ENCODE measurements at places on chromosomes 1 and 21.

DNA sequence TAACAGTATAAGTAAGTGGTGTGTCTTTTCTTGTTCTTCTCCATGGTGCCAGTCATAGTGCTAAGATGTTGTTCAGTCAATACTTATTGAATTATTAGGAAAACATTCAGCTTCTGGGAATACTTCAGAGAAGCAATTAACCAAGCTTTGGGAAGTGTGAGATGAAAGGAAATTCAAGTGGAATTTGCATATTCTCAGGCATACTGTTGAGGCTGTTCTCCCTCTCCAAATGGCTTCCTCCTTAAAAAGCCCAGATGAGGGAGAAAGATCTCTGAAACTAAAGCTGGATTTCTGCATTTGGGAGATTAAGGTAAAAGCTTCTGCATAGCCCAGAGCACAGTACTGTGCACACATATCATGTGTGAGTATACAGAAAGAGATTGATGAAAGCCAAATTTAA is 73.4 kb downstream of the MACF1 start:
- no peak for DNase-seq

GRCh38 chr1:13929313-13929712 is 229.3 kb downstream of the PRDM2 start:
- no peak for DNase-seq

- no peak for DNase-seq
Measured at GRCh38 chr1:209363112-209363511, 220.4 kb upstream of the CAMK1G start.

DNA sequence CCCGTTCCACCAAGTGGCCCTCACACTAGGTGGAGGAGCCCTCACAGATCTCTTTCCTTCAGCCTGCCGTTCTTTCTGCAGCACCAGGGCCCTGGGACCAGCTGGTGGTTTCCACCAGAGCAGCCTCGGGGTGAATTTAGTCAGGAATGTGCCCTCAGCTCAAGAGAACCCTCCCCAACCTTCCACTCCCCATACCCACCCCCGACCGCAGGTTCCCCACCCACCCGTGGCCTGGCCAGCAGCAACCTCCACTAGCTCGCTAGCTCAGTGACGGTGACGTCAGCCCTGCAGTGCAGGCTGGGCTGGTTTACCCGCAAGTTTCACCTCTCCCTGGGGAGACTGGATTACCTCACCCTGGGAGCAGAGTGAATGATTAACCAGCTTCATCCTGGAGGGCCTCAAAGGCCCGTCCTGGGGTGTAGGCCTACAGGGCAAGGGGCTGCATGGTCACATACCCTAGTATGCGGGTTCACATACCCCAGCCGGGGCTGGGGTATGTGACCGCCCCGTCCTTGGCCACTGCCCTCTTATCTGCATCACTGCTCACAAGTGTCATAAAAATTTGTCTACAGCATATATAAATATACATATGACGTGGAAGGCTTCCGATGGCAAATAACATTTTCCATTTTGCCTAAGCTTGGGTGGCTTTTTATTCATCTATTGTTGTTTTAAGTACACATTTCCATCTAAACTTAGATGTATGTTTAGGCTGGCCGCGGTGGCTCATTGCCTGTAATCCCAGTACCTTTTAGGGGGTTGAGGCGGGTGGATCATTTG is 24.5 kb downstream of the ELF3 start:
- peak; percentile 84 for DNase-seq

GRCh38 chr1:36034692-36035091 is 49.2 kb upstream of the TEKT2 start:
- DNase-seq = no peak

DNA sequence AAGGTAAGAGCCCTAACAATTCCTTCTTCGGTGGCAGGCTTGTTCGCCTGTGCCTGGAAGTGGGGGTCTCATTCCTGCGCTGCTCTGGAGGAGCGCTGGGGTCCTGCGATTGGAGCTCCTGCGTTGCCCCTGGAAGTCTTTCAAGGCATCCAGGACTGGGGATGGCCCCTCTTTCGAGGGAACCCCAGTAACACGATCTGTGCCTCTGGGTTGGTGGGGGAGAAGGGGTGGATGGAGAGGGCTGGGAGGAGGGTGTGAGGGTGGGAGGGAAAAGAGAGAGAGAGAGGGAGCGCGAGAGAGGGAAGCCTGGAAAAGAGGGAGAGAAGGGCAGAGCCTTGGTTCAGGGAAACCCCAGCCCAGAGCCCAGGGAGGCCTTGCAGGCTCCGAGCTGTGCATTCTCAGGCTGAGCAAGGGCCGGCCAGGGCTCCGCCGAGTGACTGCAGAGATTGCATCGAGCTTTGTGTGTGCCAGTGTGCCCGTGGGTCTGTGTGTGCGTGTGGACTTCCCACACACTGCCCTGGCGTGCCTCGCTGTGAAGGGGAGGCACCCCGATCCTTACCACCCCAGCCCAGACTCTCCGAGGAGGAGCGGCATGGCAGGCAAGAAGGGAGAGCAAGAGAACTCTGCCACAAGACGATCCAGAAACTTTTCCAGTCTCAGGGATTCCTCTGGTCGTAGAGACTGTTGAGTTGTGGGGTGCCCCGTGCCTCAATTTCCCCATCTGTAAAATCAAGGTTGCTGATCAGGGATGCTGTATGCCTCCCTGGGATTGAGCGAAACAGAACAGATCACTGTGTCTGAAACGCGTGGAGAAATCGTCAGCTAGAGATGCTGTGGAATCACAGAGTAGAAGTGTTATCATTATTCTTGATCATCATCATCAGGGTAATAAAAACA is 619 bp downstream of the BCL9 start:
- DNase-seq = no peak

- no peak for DNase-seq
Measured at GRCh38 chr1:935751-936231, 12.1 kb downstream of the SAMD11 start.

DNA sequence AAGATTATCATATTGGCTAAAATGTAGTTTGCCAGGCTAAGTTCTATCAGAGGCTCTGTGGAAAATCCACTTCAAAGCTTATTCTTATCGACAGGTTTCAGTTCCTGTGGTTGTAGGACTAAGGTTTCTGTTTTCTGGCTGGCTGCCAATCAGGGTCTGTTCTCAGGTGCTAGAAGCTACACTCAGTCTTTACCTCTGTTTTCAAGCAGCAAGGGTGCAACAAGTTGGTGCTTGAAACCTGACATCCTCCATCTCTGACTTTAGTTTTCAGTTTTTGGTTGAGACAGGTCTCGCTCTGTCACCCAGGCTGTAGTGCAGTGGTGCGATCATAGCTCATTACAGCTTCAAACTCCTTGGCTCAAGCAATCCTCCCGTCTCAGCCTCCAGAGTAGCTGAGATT is 15.3 kb upstream of the TMCO2 start:
- no peak for DNase-seq

Measured in NCI-H1436 treated with DMSO at 0.1 percent for 48 hours (cell line).